Stimulated activated CD4-positive, alpha-beta T cell treated with anti-CD3 and anti-CD28 coated beads, Interleukin-1b, Interleukin-23, amount 100 ng/mL, for 48 hours (primary cell): ENCODE measurements at places on chromosomes 2 and 18.

- DNase-seq, result no peak
Observed at GRCh38 chr2:221792971-221793521, 220.9 kb upstream of the EPHA4 start.

DNA sequence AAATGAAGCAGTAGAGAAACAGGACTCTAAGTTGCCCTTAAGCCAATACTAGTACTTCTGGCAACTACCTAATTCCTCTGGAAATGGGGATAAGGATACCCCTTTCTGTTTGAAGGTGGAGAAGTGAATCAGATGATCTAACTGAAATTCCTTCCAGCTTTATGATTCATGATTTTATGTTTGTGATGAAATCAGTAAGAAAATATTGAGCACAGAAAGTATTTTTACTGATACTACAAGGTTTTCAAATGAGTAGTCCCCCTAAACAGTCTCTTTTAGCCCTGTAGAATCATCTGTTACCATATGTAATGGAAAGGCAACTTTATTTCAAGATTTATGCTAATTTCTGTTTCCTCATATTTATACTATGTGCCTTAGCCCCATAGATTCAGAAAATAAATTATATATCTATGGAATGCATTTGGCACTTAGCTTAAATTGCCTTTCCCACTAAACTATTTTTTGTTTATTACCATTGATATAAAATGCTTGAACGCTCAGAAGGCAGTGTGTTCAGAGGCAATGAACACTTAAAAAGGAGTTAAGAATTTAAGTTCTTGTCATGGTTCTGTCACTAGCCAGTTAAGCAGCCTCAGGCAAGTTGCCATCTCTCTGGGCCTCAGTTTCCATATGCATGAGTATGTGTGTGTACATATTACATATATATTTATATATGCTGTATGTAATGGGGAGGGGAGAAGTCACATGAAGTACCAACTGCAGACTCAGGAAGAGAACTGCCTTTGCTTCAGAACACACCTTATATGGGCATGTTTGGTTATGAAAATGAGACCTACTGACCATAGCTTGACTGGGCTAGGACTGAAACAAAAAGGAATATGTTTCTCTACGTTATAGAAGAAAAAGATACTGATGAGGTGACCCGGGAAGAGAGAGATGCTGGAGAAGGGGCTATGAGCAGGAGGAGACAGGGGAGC, 97.7 kb downstream of the CDC42EP3 start:
- DNase-seq, result no peak

- DNase-seq, result no peak
Observed at GRCh38 chr2:194314042-194314441, 1343.0 kb upstream of the SLC39A10 start.

GRCh38 chr2:108026092-108026794, 39.9 kb downstream of the SLC5A7 start:
- no peak for DNase-seq

- DNase-seq, result no peak
Observed at GRCh38 chr2:71611247-71611646, 157.9 kb downstream of the DYSF start.

DNA sequence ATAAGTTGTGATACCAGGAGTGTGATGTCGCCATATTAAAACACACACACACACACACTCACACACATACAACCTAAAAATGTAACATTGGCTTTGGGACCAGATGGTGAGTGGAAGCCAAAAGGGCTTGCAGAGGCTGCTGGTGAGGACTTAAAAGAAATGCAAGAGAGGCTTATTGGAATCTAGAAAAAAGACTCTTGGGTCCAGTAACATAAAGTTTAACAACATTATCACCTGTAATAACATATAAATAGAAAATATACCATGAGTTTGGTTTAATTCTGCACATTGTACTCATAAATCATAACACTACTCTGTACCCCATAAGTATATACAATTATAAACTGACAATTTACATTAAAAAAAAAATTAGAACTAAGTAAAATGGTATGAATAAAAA, 74.4 kb upstream of the MYCN start:
- no peak for DNase-seq
